Right ventricle myocardium superior (tissue), 1 donor: ENCODE measurements at places on chromosomes 7 and 10.

GRCh38 chr10:119209035-119209735 lies 1.8 kb downstream of the GRK5 start:
- peak; percentile 78 for DNase-seq

DNA sequence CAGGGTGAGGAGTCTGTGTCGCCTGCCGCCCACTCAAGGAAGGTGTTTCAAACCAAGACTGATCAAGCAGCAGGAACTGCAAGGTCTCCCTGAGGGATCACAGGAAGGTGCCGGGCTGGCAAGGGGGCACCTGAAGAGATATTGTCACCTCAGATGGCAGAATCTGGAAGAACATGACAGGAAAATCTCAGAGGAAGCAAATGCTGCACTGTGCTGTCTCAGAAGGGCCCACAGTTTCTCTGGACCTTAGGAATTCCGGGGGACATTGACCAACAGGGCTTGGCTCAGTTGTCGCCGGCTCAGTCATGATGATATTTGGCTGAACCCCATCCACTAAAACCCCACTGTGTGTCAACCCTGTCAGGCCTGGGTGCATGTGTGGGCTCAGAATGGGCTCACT lies 31.9 kb upstream of the GPR26 start:
- no peak for DNase-seq

DNA sequence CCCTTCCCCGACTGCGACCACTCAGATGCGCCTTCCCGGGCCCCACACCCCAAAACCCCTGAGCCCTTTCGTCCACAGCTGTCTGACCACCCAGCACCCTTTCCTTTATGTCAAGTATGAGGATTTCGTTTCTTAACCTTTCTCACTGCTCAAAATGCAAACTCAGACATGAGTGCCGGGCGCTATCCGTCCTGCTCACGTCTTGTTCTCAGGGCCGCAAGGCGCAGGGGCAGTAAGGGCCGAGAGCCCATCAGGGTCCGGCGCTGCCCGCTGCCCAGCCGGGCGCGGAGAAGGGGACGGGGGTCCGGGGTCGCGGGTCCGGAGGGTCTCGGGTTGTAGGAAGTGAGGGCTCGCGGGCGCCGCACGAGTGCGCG lies 670 bp upstream of the RBM33 start:
- no peak for DNase-seq

DNA sequence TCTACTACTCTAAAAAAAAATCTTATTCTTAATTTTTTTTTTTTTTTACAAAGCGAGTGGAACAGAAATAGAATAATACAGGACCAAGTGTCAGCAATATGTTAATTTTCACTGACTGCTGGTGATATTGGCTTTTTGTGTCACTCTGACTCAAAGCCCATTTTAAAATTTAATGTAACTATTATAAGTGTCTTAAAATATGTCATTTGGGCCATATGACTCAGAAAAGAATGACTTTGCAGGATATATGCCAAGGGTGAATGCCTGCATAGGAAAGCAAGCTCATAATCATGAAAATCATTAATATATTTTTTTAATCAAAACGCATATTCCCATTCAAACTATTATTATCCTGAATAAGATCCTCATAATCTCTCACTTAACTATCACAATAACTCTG lies 149.2 kb downstream of the GNAT3 start:
- DNase-seq = no peak

- no peak for DNase-seq
Observed at GRCh38 chr10:113557424-113557862, 4.6 kb downstream of the HABP2 start.

- no peak for DNase-seq
Observed at GRCh38 chr7:36860681-36861080, 136.4 kb upstream of the AOAH start.

GRCh38 chr10:125824736-125825135 lies 1.4 kb downstream of the BCCIP start:
- no peak for DNase-seq

GRCh38 chr7:139321071-139321745 lies 19.9 kb upstream of the FMC1 start:
- no peak for DNase-seq

- peak; percentile 66 for DNase-seq
Observed at GRCh38 chr7:80942261-80943041, 23.6 kb upstream of the SEMA3C start.

DNA sequence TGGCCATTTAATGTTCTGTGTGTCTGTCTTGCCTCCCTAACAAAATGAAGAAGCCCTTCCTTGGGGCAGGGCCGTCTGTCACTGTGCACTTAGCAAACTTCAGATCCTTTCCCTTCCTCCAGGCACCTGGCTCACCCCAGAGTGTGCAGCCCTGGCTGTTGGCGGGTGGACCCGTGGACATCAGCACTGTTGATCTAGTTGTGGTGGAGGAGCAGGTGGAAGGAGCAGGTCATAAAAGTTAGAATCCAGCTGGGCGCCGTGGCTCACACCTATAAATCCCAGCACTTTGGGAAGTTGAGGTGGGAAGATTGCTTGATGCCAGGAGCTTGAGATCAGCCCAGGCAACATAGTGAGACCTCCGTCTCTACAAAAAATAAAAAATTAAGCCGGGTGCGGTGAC lies 12.7 kb downstream of the RAB19 start:
- no peak for DNase-seq

- DNase-seq = no peak
Observed at GRCh38 chr10:131126321-131127137, 185.0 kb downstream of the TCERG1L start.

DNA sequence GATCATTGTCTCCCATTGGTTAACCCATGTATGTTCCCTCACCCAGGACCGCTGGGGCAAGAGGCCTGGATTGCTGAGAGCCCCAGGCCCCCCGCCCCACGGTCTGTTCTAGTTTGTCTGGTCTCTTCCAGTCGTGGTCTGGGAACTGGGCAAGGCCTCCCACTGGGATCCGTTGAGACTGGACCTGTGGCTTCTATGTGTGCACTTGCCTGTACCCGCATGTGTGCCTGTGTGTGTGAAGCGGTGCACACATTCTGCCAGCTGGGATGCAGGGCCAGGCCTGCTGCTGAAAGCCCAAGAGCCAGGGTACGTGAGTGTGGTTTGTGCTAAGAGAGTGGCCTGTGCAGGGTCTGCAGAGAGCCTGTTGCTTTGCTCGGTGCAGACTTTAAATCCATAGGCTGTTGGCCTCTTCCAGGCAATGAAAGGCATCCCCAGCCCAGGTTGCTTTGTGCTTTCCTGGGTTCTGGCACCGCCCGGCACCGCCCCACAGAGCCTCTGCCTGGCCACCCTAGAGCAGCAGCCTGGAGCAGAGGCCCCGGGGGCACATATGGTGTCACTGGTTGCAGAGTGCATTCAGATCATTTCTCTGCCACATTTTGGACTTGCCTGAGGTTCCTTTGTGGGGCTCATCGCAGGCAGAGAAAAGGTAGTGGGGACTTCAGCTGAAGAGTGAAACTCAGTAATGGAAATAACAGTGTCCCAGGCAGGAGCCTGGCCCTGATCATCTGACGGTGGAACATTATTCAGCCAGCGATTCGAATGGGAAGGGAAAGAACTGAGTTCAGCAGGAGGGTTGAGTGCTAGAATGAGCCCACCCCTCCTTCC lies 215.5 kb downstream of the GLRX3 start:
- no peak for DNase-seq

DNA sequence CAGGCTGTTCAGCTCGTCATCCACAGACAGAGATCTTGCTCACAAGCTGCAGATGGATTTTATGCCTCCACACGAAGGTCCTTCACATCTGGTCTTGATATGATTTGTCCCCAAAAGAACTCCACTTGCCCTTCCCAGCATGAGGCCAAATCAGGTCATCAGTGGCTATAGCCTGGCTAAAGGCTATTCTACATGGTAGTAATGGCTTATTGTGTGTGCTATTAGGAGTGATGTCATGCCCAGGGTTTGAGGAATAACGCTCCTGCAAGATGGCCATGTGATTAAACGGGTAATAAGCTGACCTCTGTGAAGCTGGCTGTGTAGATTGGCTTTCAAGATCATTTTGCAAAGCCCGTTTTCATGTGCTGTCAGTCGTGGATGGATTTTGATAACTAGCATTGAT lies 313.8 kb downstream of the FRMD4A start:
- no peak for DNase-seq

DNA sequence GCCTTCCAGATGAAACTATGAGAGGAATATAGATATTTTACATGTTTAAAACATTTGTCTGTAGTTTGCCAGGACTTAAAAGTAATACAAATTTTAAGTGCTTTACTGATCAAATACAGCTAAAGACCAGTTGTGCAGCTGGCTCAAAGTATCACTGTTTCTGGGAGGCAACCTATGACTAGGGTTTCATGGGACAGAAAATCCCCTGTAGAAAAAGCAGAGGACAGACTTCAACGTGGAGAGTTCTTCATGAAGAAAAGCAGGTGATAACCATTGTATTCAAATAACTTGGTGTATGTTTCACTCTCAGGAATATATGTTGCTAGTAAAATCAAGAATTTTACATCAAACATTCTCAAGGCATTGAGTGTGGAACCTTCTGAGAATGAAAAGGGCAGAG lies 40.9 kb downstream of the PTER start:
- no peak for DNase-seq

GRCh38 chr10:15794569-15794968 lies 65.7 kb downstream of the MINDY3 start:
- DNase-seq = no peak

DNA sequence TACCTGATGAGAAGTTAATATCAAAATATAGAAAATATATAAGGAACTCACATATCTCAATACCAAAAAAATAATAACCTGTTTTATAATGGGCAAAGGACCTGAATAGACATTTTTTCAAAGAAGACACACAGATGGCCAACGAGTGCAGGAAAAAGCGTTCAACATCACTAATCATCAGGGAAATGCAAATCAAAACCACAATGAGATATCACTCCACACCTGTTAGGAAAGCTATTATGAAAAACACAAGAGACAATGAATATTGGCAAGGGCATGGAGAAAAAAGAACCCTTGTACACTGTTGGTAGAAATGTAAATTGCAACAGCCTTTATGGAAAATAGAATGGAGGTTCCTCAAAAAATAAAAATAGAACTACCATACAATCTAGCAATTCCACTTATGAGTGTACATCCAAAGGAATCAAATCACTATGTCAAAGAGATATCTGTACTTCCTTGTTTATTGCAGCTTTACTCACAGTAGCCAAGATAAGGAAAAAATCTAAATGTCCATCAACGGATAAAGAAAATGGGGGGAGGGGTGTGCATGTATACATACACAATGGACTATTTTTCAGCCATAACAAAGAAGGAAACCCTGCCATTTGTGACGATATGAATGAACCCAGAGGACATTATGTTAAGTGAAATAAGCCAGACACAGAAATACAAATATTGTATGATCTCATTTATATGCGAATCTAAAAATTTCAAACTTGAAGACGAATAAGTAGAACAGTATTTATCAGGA lies 3.6 kb upstream of the ALOX5 start:
- DNase-seq = no peak

- no peak for DNase-seq
Observed at GRCh38 chr7:36683695-36684357, 40.5 kb downstream of the AOAH start.

DNA sequence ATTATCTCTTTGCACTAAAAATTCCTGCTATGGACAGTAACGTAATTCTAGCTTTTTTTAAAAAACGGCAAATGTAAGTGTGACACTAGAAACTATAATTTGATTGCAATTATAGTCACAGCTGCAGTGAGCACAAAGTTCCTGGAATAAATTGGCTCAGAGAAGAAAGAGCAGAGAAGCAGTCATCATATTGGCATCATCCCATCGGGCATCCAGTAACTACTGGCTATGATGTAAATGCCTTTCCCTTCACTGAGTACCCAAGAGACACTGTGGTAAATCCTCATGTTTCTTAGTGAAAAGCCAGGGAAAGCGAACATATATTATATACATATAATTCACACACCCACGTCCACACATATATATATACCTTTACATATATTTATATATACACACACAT lies 43.6 kb downstream of the PIP4K2A start:
- no peak for DNase-seq

DNA sequence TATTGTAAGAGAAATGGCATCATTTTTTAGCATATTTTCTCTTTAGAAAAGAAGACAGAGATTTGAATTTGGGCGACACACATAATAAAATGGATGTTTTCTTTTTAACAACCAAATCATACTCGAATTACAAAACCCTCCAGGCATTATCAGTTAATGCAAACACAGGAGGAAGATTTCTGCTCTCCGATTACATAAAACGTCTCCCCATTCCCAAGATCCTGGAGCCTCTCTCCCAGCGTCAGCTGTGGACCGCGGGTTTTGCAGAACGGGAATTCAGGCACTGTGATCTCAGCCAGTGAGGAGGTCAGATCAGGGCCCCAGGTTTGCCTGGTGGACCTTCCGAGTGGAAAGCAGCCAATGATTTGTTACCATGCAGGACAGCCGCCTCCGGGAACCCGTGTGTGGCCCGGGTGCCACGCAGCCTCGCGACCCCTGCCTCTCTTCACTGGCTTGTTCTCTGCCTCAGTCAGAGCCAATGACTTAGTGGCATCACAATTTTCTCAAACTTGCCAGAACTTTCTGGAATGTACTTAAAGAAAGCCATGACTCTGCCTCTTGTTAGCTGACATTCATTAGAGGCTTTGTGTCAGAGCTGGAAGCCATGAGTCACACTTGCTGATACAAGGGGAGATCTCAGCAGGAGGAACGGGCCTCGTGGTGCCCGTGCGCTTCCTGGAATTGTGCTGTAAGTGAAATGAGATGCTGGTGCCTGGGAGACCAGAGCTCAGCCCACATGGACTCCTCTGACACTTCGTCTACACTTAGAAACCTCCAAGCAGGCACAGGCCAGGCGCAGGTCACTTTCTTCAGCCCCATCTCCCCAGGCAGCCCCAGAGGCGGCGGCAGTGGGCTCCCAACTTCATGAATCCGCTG lies 246.1 kb downstream of the KLF6 start:
- no peak for DNase-seq

DNA sequence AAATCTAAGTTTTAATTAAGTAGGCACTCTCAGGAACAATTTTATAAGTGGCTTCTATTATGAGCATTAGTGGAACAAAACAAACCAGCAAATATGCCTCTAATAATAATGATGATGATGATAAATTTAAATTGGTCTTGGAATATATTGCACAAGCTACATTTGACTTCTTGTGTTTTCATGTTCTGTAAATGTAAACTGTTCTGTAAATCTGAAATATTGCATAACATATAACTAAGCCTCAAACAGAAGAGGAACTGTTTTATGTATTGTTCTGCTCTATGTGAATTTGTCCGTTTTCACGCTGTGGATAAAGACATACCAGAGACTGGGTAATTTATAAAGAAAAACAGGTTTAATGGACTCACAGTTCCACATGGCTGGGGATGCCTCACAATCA lies 625.2 kb upstream of the CELF2 start:
- no peak for DNase-seq

- no peak for DNase-seq
Observed at GRCh38 chr7:46257761-46258448, 336.8 kb upstream of the IGFBP3 start.
